ENCODE measurements at places on chromosomes 2 and 18.

- DNase-seq: no peak
Measured at GRCh38 chr2:18067588-18068384, 189.3 kb downstream of the KCNS3 start.

- DNase-seq: no peak
Measured at GRCh38 chr2:186591506-186591890, 1.6 kb downstream of the ITGAV start.

DNA sequence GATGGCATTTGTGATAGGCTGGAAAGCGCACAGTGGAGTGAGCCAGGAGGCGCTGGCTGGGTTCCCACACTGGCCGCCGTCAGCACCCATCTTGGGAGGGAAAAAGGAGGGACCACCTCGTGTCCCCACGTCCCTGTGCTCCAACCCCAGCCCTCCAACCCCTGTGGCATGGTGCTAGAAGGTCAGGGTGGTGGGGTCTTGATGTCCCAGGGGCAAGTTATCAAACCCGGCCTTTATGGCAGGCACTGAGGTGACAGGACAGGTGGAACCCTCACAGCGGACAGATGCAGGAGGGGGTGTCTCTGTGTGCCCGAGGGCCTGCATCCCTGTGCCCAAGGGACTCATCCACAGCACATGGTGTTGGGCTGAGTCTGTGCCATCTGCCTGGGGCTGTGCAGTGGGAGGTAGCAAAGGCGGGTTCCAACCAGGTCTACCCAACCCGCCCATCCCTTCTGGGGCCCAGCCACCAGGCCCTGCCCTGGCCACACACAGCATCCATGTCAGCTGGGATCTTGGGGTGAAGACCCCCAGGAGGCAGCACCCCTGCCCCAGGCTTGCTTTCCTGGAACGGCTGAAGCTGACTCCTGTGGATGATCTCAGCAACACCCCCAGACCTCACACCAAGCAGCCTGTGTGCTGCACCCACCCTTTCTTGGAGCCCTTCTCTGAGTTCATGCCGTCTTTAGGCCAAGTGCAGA lies 246.1 kb downstream of the NDUFA10 start:
- DNase-seq: no peak

GRCh38 chr2:213221957-213222356 lies 62.3 kb upstream of the SPAG16 start:
- DNase-seq: no peak

DNA sequence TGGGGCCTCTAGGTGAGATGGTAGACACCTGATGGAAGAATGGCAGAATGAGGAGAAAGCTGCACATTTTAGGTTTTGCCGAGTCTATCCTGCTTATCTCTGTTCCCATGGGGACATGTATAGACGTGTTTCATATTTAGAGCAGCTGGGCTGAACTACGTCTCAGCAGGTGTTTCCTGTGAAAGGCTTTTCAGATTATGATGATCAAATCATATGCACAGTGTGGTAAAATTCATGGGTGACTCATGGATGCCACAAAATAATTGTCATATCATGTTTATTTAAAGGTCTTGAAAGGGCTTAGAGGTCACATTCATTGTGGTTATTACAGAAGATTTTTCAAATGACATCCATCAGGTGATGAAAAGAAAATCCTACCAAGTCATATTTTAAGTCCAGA lies 90.5 kb downstream of the ICOS start:
- no peak for DNase-seq

DNA sequence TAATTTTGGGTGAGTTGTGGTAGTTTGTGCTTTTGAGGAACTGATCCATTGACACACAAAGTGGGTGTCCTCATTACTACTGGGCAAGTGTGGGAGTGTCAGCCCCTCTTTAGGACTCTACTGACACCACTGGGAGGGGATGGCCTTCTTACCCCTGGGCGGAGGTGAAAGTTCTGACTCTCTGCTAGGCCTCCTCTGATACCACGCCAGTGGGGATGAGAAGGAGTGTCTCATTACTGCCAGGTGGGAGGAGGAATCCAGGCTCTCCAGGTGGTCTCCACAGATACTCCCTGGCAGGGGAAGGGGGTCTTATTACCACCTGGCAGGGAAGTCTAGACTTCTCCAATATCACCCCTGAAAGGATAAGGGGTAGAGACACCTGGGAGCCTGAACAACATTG lies 9.1 kb downstream of the LCLAT1 start:
- no peak for DNase-seq

DNA sequence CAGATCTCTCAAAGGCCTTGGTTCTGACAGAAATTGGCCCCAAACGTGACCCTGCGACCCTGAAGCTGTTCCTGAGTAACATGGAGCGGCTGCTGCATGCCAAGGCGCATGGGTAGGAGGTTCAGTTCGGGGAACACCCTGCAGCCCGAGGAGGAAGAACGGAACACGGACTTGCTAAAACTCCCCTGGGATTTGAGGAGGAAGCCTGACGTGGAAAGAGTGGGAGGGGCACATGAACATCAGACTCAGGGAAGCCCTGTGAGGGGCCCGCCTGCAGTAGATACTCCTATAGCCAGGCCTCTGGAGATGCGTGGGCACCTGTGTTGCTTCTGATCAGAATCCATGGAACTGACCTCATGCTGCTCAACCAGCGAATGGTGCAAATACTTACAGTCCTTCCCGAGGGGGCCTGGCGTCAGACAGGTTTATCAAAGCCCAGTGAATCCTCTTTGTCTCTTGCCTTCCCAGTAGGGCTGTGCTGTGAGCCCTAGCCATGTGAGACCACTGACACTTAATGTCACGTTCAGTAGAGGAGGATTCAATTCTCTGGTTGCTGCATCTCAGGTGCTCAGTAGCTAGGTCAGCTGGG lies 46.8 kb downstream of the IMPA2 start:
- DNase-seq: no peak

GRCh38 chr18:75071484-75071785 lies 137.5 kb downstream of the PTGR3 start:
- no peak for DNase-seq

DNA sequence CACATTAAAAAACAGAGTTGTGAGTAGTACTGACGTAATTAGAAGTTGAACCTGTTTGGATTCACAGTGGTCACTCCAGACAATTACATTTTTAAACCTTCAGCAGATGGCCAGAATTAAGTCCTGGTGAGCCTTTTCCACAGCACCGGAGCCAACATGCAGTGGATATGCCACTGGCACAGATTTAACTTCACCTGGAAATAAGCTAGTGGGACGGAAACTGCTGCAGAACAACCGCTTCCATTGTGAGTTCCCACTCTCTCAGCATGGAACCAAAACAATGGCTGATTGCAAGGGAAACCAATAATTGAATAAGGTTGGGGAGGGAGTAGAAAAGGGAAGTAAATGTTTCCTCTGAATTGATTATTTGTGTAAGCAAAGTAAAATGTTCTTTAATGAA lies 515.1 kb downstream of the STK39 start:
- DNase-seq: no peak

DNA sequence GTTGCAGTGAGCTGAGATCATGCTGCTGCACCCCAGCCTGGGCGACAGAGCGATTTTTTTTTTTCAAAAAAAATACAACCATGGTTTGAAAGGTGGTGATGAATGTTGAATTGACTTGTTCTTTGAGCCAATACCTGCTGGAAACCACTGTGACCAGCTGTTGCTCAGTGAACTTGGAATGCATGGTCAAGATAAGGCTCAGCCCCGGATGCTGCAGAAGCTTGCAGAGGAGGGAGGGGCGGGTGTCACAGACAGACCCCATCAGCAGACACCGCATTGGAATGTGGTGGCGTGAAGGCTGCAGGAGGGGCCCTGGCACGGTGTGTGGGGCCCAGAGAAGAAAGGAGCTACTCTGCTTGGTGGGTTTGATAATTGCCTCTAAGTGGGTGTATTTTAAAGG lies 91.6 kb downstream of the ITGB1BP1 start:
- DNase-seq: no peak

DNA sequence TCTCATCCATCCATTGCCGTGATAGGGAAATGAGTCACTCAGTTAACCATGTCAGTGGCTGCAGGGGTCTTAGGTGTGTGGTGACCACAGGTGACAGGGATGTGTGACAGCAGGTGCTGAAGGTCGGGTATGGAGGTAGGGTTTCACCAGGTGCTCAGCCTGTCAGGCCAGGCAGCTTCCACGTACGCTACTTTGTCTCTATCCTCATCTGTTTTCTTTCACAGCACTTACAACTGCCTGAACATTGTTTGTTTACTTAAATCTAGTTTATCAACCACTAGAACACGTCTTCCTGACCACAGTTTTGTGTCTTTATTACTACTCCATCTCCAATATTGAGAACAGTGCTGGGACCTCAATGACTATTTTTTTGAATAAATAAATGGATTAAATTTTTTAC lies 11.4 kb upstream of the UXS1 start:
- no peak for DNase-seq

DNA sequence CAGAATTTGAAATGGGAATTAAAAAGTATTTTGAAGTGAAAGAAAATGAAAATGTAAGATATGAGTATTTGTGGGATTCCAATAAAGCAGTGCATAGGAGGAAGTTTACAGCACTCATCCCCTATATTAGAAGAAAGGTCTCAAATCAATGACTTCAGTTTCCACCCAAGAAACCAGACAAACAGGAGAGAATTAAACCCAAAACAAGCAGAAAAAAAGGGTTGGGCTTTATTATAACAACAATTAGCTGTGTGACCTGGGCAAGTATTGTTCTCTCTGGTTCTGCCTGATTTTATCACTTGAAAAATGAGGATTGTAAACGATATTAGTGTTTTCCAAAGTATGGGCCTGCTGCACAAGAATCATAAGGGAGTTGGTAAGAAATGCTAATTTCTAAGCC lies 18.3 kb upstream of the LYPD6 start:
- DNase-seq: no peak

GRCh38 chr2:59744436-59744835 lies 809.0 kb downstream of the BCL11A start:
- no peak for DNase-seq

GRCh38 chr18:78293940-78294541 lies 685.6 kb upstream of the SALL3 start:
- DNase-seq: no peak

DNA sequence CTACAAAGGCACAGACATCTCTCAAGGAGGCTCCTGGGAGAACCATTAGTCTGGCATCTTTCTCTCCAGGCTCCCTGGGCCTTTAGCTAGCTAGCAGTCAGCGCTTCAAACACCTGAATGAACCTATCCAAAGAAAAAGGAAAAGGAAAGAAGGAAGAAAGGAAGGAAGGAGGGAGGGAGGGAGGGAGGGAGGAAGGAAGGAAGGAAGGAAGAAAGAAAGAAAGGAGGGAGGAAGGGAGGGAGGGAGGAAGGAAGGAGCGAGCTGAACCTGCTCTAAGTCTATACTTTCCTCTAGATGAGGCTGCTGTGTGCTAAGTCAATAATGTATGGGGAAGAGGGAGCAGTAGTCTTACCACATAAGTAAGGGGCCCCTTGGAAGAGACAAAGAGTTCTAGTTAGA lies 5.1 kb upstream of the BCL11A start:
- no peak for DNase-seq

GRCh38 chr2:219737270-219737691 lies 109.9 kb downstream of the SLC4A3 start:
- DNase-seq: no peak

GRCh38 chr2:99960790-99961189 lies 181.6 kb downstream of the AFF3 start:
- no peak for DNase-seq

- no peak for DNase-seq
Measured at GRCh38 chr2:6999211-6999877, 82.1 kb downstream of the RNF144A start.

DNA sequence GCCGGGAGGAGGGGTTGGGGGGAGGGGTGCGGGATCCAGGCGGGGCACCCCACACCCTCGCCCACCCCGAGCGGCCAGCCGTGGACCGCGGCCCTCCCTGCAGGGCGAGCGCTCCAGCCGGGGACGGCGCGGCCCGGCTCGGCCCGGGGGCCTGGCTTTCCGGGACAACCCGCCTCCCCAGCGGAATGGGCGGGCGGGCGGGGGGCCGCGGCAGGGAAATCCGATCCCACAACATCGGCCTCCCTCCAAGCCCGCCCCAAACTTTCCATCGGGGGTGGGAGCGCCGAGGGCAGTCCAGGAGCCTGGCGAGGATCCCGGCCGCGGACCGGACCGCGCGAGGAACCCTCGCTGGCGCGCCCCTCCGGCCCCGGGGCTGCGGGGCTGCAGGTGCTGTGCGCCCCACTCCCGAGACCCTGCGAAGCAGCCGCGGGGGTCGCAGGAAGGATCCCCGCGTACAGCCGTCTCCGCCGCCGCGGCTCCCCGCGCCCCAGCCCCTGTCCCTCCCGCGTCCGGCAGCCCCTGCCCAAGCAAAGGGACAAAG lies 529 bp downstream of the SEMA4C start:
- no peak for DNase-seq

GRCh38 chr18:48201337-48202005 lies 207.7 kb downstream of the ZBTB7C start:
- DNase-seq: no peak

GRCh38 chr2:48944956-48945355 lies 189.4 kb upstream of the LHCGR start:
- no peak for DNase-seq

GRCh38 chr18:44054514-44054913 lies 626.2 kb upstream of the SETBP1 start:
- no peak for DNase-seq

DNA sequence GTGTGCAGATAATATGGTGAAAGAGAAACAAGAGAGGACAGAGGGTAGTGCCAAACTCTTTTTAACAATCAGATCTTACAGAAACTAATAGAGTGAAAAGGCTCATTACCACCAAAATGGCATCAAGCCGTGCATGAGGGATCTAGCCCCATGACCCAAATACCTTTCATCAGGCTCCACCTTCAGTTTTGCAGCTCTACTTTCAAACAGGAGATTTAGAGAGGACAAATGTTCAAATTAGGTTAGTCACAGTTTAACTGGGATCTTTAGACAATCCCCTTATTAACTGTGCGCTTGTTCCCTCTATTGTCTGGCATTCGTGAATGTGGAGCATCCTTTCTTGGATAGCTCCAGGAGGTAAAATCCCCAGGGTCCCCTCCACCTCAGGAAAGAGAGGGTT lies 1209.3 kb upstream of the CHAC2 start:
- no peak for DNase-seq

DNA sequence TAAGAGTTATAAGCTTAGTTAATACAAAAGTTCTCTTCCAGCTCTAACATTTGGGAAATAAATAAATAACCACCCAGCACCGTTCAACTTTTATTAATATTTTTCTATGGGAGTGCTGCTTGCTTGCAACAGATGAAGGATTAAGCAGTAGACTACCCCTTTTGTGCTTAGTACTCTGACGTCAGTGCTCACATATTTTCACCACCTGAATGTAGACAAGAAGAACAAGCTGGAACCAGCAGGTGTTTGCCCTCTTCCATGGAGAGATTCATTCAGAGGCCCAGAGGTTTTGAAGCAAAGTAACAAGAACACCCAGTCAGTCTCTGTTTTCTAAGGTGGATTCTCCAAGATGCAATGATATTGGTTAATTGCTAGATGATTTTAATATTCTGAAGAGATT lies 307.1 kb upstream of the PIK3C3 start:
- no peak for DNase-seq

DNA sequence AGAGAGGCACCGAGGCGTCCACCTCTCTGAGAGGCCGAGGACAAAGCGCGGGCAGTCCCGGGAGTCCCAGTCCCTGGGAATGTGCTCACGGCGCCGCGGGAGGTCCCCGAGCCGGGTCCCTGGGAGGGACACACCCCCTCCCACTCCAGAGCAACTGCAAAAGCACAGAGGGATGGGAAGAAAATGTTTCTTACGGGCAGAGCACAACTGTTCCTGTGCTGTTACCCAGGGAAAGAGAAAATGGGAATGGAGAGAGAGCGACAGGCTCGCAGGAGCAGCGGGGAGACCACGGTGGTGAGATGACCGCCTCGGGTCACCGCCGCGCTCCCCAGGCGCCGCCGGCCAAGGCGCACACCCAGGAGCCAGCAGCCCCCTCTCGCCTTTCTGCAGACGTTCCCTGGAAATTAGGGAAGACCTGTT lies 1.2 kb upstream of the BCL11A start:
- DNase-seq: no peak

- DNase-seq: no peak
Measured at GRCh38 chr18:74505776-74506175, 9.6 kb downstream of the CNDP2 start.
